ENCODE measurements at places on chromosomes 6 and 20.

DNA sequence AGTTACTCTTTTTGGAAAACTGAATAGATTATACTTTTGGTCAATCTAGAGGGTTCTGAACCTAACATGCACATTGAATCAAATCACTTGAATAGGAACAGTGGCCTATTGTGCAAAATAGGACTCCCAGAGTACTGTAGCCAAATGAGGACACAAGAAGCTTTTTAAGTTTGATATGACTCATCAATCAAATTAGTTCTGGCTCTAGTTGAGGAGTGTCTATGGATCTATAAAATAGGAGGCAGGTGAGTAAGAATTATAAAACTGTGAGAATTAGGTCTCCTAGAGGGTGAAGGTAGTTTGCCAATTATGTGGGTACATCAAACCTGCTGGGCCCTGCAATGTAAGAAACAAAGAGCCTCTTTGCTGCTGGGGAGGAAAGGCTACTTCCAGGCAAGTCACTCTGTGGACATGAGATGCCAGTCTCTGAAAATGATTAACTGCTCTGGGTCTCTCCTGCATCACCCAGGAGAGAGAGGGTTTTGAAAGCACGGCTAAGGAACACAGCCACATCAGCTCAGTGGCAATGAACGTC, 112.3 kb downstream of the RCAN2 start:
- no peak for DNase-seq

GRCh38 chr6:55777469-55777868, 97.9 kb downstream of the BMP5 start:
- no peak for DNase-seq

GRCh38 chr6:14612016-14612980, 494.7 kb downstream of the CD83 start:
- no peak for DNase-seq

DNA sequence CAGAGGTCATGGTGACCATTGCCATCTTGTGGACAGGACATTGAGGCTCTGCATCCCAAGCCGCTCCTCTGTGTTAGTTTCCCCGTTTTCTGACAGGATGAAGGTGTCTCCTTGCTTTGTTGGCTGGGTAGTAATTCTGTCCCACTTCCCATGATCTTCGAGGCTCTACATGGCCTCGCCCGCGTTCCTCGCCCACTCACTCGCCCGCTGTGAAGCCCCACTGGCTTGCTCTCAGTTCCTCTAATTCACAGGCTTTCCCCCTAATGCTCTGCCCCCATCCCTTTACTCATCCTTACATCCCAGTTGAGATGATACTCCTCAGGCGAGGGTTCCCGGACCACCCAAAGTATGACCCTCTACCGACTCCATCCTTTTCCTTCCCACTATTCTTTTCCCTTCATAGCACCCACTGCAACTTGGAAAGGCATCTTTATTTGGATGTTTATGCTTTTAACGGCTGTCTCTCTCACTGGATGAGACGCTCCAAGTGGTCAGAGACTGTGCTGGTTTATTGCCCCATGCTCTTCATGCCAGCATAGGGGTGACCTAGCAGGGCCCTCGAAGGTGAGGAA, 511 bp upstream of the SLC35B2 start:
- no peak for DNase-seq

- DNase-seq = no peak
Observed at GRCh38 chr6:53347250-53347920, 1.4 kb downstream of the ELOVL5 start.

DNA sequence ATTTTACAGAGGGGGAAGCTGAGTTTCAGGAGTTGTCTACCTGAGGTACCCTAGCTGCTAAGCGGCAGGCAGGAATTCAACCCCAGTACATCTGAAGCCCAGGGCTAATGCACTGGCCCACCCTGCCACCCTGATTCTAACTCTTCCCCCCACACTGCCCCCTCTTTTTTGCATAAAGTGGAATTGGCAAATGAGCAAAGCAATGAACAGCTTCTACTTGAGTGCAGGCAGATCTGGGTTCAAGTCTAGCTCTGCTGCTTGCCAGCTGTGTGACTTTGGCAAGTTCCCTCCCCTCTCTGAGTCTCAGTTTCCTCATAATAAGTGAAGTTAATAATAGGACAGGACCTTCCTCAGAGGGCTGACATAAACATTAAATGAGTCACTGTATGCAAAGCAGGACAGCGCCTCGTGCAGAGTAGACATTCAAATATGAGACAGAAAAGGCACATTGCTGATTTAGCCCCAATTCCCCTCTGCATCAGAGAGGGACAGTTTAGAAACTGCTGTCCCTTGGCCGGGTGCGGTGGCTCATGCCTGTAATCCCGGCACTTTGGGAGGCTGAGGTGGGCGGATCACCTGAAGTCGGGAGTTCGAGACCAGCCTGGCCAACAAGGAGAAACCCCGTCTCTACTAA, 4.7 kb downstream of the ADA start:
- no peak for DNase-seq

DNA sequence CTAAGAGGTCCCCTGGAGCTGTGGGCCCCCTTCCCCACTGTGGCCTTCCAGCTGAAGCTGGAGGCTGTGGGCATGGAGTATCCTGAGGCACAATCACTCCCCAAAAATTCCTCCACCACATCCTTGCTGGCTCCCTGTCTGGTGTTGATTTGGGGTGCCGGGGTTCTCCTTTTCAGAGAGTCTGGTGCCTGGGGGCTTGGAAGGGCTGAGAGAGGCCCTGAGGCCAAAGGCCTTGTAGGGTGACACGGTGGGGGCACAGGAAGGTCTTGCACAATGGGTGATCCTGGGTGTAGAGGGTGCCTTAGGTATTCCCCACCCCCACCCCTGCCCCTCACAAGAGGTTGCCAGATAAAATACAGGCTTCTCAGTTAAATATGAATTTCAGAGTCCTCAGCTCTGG, 33.2 kb upstream of the VEGFA start:
- no peak for DNase-seq

DNA sequence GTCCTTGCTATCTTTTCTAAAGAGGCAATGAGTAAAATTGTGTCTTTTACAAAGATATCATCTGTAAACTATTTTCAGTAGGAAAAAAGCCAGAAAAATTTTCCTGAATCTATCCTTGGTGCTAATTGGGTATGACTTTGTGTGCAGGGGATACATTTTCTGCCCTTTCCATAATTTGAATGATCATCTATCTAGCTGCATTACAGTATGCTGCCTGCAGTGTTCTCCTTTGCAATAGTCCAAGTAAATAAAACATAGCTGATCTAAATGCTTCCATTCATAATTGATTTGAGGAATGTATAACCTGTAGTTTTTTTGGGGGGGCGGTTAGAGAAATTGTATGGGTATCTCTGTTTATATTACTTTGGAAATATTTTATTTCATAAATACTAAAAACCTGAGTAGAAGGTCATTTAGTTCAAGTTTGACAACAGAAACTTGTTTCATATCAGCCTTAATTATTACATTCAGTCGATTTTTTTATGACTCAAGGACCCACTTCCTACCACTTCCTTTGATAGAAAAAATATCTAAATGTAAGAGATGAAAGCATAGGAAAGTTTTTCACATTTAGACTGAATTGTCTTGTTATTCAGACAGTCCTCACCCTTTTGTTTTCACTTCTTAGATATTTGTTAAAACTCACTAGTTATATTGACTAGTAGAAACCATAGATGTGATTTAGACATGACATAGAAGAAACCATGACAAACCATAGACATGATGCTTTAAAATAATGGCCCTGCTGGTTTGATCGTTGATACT, 75.3 kb downstream of the AIG1 start:
- DNase-seq = no peak

- DNase-seq = no peak
Observed at GRCh38 chr6:2839195-2839981, 2.3 kb downstream of the SERPINB1 start.

All from activated CD4-positive, CD25-positive, alpha-beta regulatory T cell (primary cell).